ENCODE measurements at places on chromosomes 16 and 17.

- DNase-seq: no peak
Measured at GRCh38 chr17:34408439-34408838, 45.4 kb upstream of the CCL1 start.

- DNase-seq: no peak
Measured at GRCh38 chr17:50314456-50315011, 31.4 kb upstream of the XYLT2 start.

DNA sequence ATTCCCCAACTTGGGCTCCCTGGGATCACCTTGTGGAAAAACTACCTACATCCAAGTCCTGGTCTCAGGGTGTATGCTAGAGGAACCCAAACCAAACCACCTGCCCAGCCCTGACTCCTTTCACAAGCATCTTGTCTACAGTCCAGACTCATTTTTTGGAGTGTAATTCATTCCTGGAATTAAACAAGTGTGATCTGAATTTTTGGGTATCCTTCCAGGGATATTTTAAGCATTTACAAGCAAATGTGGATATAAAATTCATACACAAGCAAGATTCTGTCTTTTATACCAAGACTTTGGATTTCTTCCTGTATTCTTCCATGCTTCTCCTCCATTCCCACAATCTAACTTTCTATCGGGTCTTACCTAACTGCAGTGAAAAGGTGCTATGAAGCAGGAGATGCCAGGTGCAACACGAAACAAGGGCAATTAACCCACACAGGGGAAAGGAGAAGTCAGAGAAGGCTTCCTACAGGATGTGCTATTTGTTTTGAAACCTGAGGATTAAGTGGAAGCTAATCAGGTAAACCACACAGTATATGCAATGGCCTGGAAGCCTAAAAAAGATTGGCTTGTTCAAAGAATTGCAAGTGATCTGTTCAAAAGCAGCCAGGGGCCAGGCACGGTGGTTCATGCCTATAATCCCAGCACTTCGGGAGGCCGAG is 417.2 kb upstream of the C16orf82 start:
- no peak for DNase-seq

- DNase-seq: no peak
Measured at GRCh38 chr16:79372503-79373184, 227.9 kb downstream of the MAF start.
